Germinal center (tissue), 1 donor: ENCODE measurements at places on chromosomes 16 and 17.
A peak's percentile ranks its signal among the peaks of the same experiment; 100 is the strongest.

- DNase-seq, result peak; percentile 99
These were observed 1.5 kb upstream of the UBALD1 start for GRCh38 chr16:4616047-4616811.

DNA sequence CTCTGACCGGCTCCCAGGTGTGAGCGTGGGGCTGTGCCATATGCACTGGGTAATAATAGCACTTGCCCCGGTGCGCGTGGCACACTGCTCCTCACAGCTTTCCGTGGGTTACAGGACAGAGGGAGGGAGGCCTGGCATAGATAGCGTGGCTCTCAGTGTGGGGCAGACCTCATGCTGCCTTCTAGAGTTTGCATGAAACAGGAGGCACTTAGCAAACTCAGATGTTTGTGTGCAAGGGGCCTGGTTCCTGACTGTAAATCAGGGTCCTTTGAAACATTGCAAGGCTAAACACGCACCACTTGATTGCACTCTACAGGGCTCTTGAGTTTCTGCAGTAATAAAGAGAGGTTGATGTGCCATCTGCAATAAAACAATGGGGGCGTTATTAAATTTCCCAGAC lies 101.7 kb downstream of the RPTOR start:
- no peak for DNase-seq

- DNase-seq, result no peak
These were observed 4.9 kb downstream of the SLFN14 start for GRCh38 chr17:35555691-35556090.

- DNase-seq, result peak; percentile 97
These were observed 16.6 kb downstream of the GRB7 start for GRCh38 chr17:39754161-39754957.

GRCh38 chr17:44533533-44534246 lies 23.6 kb upstream of the FZD2 start:
- DNase-seq, result peak; percentile 89

GRCh38 chr16:80033783-80034468 lies 433.4 kb upstream of the MAF start:
- DNase-seq, result no peak

DNA sequence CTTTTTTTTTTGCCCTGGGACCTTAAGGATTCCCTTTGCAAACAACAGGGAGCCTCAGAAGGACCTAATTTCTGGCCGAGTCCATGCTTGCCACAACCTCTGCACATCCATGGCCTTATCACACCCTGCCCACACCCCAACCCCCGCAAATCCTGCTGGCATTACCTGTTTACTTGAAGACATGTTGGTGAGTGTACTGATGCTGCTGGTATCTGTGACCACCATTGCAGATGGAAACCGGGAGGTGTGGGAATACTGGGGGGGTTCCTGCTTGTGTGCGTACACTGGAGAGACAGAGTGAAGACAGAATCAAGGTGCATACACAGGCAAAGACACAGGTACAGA lies 46.0 kb downstream of the HNF1B start:
- no peak for DNase-seq

GRCh38 chr17:35006961-35007360 lies 26.6 kb downstream of the LIG3 start:
- DNase-seq, result no peak

- no peak for DNase-seq
These were observed 22.5 kb downstream of the SPPL2C start for GRCh38 chr17:45867171-45867570.

DNA sequence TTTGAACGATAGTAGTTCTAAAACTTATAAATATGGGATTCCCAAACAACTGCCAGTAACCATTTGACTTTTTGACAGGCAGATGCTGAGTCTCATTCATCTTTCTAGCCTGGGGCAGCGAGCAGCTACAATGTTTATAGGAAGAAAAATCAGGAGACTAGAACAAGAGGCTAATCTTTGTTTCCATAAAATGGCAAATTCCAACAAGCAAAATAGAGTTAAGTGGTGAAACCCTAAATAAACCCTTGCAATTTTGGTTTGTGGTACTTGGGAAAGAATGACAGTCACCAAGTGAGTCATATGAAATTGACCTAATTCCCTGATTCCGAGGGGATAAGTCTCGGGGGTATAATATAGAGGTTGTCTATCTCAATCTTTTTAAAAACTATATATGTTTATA lies 27.3 kb upstream of the HS3ST2 start:
- no peak for DNase-seq

DNA sequence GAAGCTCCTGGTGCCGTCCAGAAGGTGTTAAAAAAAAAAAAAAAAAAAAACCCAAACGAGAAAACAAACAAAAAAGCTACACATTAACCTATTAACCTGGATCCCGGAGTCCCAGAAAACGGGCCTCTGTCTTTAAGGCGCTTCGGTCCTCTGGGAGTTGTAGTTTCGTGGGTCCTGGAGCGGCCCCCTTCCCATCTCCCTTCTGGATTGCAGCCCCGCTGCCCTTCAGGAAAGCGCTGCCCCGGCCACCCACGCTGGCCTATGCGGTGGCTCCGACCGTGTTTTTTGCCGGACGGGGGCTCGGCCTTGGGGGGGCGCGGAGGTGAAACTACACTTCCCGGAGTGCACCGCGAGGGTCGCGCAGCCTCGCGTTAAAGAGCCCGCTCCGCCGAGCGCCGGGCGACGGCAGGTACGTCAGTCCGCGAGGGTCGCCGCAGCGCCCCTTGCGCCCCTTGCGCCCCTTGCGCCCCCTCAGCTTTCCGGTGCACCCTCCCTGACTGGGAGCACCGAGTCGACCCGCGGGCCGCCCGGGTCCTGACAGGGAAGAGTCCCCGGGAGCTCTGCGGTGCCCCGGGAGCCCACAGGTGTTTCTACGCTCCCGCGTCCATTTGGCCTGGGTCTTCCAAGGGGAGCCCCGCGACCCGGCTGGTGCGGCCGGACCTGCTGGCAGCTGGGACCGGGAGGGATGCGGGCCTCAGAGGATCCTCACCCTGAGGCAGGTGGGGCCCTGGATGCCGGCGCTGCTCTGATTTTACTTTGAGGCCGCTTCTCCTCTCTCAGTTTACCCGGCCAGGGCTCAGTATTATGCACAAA lies at the start of gene FCSK:
FCSK (plus strand) TSS at position 374 of the 813 bp plus-strand sequence. CDS start 8,596 bp downstream, outside the sequence.
- peak; percentile 78 for DNase-seq

DNA sequence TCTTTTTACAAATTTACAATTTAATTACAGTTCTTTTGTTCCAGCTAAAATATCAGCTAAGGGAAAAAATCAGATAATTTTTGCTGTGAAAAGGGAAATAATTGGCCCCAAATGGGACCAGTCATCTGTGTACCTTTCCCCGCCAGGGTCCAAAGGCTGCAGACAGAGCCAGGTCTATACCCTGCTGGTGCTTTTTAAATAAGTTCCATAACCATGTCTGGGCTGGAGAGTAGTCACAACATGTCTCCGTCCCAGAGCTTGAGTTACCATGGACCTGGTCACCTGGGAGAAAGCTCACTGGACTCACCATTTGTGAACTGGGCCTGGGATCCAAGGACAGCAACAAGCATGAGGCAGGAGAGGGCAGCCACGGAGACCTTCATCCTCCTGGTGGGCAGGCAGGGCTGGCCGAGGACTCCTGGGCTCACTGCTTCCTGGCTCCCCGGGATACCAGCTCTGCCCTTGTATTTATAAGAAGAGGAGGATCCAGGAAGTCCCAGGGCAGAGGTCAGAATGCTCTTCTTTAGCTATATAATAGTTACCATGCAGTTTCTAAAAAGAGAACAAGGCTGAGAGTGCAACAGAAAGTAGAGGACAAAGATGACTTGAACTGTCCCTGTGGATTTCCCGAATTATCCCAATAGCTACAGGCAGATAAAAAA lies at the start of gene CCL15:
CCL15 (minus strand) TSS at position 444 of the 662 bp plus-strand sequence; CDS start at position 383, 61 bp downstream.
- DNase-seq, result no peak

DNA sequence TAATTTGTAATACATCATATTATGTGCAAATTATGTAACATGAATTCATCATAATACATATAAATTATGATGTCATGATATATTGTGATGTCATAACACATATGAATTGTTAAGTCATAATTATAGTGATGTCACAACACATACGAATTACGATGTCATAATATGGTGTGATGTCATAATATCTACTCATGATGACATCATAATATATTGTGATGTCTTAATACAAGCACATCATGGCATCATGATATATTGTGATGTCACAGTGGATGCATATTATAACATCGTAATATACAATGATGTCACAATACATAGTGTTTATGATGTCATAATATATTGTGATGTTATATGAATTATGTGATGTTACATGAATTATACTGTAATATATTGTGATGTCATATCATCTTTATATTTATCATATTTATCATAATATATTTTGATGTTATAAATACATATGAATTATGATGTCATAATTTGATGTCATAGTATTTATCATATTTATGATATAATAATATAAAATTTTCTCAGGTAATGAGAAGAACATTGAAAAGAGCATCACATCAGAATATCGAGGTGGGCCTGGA lies 1793.0 kb downstream of the TP53TG3F start:
- no peak for DNase-seq

GRCh38 chr17:1120596-1121441 lies 59.0 kb downstream of the ABR start:
- DNase-seq, result no peak

DNA sequence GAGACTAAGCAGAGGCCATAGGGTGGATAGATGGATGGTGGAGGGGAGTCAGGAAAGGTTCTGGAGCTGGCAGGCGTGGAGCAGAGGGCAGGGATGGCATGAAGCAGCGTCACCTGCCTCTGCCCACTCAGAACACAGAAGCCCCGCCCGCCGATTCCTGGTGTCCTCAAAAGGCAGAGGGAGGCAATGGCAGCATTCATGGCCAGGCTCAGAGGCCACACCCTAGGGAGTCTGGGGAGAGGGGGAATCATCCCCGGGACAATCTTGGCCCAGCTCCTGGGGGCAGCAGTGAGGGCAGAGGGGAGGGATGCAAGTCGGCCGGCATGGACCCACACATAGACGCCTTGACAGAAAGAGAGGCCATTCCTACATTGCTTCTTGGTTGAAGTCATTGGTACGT lies 60.7 kb upstream of the CACNG4 start:
- DNase-seq, result no peak

GRCh38 chr16:60217787-60218186 lies 1483.7 kb upstream of the GOT2 start:
- no peak for DNase-seq

GRCh38 chr17:80704894-80705293 lies 160.3 kb downstream of the RPTOR start:
- DNase-seq, result no peak

GRCh38 chr16:11593581-11593980 lies 6.9 kb upstream of the LITAF start:
- DNase-seq, result no peak

- DNase-seq, result no peak
These were observed 943 bp upstream of the COTL1 start for GRCh38 chr16:84618581-84619460.

- peak; percentile 96 for DNase-seq
These were observed 472 bp upstream of the ARHGDIA start for GRCh38 chr17:81871387-81872230.

GRCh38 chr17:78709119-78709681 lies 72.9 kb downstream of the CYTH1 start:
- peak; percentile 53 for DNase-seq

GRCh38 chr16:68227183-68227793 lies 8.6 kb downstream of the ESRP2 start:
- peak; percentile 11 for DNase-seq

DNA sequence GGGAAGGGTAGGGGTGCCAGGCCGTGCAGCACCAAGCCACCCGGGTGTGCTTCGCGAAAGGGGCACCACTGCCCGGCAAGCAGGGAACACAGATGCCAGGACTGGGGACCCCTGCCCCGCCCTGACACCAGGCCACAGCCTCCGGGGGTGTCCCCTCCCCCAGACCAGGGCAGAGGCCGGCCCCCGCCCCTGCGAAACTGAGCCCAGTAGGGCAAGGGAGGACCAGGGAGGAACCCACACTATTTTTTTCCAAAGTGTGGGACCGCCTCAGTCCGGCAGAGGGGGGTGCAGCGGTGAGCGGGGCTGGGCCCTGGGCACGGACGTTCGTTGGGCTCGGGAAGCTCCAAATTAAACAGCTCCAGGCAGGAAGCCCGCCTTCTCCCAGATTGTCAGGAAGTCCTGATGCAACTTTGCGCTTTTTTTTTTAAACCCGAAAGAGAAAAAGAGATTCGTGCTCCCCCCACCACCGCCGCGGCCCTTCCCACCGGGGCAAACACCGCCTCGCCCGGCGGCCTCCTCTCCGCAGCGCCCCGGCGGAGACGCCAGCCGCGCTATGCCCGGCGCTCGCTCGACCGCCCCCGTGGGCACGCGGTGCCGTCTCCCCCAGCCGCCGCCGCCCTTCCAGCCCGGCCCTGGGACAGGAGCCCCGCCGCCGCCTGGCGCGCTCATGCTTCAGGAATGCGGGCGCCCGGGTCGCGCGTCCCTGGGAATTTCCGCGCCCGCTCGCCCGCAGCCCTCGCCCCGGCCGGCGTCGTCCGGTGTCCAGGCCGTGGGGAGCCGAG lies 755 bp downstream of the PIEZO1 start:
- DNase-seq, result peak; percentile 58

DNA sequence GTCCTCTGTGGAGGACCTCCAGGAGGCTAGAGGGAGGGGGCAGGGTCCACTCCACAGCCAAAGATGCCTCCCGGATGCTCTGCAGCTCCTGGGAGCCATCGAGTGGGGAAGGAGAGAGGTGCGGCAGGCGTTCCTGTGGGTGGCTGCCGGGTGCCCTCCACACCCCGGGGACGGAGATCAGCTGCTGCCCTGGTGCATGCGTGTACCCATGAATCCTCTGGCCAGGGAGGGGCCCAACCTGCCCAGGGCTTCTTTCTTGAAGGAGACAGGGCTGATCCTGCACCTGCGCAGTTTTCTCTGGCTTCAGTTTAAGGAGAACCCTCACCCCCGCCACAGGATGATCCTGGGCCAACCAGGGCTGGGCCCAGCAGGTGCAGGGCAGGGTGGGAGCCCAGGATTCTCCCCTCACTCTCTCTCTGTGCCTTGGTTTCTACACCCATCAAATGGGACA lies 33.5 kb upstream of the DOC2B start:
- DNase-seq, result no peak
